Stomach (tissue), 19 donors: ENCODE measurements at places on chromosomes 11 and 22.
A peak's percentile ranks its signal among the peaks of the same experiment; 100 is the strongest.

DNA sequence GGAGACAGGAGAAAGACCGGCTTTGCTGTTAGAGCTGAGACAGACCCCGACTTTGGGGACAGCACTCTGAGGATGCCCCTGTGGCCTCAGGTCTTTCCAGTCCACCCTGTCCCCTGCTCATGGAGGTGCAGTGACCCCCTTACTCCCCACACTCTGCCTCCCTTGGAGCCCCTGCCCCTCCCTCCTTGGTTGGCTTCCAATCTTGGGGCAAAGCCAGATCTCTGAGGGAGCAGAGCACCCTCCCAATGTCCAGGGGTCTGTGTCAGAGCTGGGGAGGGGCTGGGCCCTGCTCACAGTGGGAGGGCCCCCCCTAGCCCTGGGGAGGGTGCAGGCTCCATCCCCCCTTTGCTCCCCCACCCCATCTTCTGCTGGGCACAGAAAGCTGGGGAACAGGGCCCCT, 50.0 kb downstream of the IGLL1 start:
- DNase-seq: no peak

DNA sequence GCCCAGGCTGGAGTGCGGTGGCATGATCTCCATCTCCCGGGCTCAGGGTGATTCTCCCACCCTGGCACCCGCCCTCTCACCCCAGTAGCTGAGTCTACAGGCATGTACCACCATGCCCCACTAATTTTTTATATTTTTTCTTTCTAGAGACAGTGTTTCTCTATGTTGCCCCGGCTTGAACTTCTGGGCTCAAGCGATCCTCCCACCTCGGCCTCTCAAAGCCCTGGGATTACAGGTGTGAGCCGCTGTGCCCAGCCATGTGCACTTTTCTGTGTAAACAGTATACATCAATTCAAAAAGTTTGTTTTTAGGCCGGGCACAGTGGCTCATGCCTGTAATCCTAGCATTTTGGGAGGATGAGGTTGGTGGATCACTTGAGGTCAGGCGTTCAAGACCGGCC, 14.7 kb downstream of the GRIK4 start:
- no peak for DNase-seq

DNA sequence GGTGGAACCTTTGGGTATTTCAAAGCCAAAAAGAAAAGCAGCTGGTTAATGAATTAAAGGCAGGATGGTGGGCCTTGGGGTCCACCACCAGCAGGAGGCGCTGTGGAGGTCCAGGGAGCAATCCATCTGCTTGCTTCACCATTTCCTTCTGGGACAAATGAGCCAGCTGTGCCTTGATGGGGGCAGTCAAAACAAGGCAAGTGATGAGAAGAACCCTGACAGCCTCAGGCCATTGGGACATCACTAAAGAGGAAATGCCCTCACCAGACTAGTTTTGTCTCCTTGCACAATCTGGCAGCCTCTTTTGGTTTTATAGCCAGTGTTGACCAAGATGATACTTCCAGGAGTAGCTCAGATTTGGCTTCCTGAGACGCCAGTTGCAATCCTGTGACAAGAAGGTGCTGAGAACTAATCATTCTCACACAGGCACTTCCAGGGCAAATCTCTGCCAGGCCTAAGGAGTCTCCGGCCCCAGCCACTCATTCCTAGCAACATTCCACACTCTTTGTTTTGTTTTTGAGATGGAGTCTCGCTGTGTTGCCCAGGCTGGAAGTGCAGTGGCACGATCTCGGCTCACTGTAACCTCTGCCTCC, 38.2 kb upstream of the WEE1 start:
- DNase-seq: peak; percentile 79

DNA sequence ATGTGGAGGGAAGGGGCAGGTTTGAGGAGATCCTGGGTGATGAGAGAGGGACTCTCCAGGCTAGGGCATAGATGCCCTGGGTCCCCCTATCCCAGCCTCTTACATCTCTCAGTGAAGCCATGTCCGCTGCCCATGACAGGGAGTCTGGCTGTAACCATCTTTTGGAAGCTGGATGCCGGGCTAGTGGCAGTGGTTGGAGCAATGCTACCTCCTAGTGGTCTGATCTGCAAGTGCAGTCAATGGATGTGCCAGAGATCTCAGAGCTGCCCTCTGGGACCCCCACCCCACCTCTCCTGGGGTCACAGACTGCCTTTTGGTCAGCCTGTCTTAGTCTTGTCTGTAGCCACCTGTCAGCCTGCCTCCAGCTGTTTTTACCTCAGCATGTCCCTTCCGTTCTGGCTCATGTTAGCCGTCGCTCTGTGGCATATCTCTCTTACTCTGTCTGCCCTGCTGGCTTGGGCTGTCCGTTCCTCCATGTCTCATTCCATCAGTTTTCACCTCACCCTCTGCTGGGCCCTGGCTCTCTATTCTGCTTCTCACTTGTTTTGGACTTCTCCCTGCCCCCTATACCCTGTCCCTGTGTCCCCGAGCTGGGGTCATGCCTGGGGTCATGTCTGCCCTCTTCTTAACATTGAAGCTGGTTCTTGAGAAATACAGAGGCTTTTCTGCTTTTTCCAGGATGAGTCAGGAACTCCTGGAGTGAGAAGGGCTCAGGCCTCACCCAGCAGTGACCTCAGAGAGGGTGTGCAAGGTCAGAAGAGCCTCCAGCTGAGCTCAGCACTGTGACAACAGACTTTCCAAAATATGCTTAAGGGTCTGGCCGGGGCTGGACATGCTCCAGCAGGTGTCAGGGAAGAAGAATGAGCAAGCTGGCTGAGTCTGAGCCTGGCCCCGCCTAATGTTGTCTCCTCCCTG, 52.0 kb upstream of the THY1 start:
- peak; percentile 91 for DNase-seq

- no peak for DNase-seq
Observed at GRCh38 chr11:16040151-16040550, 316.2 kb downstream of the SOX6 start.

- no peak for DNase-seq
Observed at GRCh38 chr11:57585301-57585700, 12.2 kb upstream of the SERPING1 start.

DNA sequence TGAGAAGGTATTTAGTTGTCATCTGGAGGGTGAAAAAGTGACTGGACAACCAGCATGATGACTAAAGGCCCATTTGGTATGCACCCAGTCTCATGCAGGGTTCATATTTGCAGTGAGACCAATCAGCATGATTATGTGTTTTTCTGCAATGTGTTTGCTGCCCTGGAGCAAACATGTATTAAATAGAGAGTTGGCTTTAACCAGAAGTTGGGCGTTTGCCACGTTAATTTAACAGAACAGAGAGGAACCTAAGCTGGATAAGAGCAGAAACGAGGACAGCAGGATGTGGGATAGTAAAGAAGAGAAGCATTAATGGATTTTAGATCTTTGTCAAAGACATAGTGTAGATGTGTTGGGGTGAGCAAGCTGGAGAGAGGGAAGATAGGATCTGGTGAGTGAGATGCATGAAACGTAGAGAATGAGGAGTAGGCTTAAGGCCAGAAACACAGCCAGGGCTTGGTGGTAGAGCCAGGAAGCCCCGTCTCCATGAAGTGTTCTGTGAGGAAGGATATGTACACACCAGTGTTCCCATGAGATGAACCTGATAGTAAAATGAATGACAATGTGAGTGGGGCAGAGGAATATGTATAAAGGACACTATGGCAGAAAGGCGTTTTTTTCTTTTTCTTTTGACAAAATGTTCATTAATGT, 164.0 kb upstream of the PDGFD start:
- DNase-seq: no peak

DNA sequence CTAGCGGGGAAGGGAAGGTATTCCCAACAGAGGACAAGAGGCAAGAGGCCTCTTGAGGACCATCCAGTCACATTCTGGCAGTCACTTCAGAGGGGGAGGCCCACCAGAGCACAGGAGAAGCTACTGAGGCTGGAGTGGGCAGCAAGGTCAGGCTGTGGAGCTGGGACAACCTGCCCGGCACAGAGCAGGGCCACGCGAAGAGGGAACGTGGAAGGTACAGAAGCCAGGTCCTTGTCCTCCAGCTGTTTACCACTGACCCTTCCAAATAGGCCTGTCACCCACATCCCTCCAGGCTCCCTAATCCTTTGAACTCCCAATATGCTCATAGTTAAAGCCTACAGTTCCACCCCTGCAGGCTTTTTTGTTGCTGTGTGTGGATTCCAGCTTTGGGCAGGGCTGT, 76.9 kb downstream of the IGLL1 start:
- DNase-seq: no peak

DNA sequence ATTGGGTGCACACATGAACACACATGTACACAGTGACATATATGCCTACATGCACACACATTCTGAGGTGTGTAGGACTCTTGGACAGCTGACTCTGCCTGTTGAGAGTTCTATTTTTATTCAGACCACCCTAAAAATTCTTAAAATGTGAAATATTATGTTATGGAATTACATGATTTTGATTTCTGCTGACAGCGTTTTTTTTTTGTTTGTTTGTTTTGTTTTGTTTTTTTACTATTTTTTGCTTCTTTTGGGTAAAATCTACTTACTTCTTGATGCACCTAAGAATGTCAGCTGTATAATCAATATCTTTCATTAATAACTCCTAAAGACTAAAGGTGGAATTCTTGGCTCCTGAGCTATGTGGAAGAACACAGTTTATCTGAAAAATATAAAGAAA, 64.0 kb downstream of the ANO5 start:
- no peak for DNase-seq

DNA sequence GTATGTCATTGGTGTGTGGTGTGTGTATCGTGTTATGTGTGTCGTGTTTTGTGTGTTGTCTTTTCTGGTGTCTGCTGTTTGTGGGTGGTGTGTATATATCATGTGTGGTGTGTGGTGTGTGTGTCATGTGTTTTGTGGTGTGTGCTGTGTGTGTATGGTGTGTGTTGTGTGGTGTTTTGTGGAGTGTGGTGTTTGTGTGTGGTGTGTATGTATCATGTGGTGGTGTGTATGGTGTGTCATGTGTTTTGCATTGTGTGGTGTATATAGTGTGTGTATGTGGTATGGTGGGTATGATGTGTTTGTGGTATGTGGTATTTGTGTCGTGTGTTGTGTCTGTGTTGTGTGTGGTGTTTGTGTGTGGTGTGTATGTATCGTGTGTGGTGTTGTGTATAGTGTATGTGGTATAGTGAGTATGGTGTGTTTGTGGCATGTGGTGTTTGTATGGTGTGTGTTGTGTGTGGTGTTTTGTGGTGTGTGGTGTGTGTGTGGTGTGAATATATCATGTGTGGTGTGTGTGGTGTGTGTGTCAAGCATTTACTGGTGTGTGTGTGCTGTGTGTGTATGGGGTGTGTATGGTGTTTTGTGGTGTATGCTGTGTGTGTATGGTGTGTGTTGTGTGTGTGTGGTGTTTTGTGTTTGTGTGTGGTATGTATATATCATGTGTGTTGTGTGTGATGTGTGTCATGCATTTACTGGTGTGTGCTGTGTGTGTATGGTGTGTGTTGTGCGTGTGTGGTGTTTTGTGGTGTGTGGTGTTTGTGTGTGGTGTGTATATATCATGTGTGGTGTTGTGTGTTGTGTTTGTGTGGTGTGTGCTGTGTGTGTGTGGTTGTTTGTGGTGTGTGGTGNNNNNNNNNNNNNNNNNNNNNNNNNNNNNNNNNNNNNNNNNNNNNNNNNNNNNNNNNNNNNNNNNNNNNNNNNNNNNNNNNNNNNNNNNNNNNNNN, 12.7 kb downstream of the PIM3 start:
- DNase-seq: peak; percentile 10

- DNase-seq: no peak
Observed at GRCh38 chr11:68970921-68971636, 9.7 kb downstream of the MRGPRD start.

- no peak for DNase-seq
Observed at GRCh38 chr11:38582151-38582550, 1984.1 kb upstream of the RAG2 start.

- DNase-seq: no peak
Observed at GRCh38 chr11:2447951-2448650, 3.3 kb downstream of the KCNQ1 start.

DNA sequence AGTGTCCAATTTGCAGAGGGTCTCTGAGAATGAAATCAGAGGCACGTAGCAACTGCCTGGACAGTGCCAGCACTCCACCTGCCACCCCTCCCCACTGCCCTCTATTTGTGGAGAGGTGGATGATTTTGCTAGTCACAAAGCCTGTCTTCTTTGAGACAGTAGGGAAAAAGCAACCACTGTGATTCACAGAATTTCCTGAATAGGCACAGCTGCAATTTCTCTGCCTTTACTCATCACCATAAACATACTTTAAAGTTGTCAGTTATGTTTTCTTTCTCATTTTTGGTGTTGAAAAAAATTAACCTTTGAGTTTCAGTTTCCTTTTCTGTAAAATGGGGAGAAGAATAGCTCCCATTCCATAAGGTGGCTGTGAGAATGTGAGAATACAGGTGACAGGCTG, 134.3 kb downstream of the TEAD1 start:
- DNase-seq: no peak

DNA sequence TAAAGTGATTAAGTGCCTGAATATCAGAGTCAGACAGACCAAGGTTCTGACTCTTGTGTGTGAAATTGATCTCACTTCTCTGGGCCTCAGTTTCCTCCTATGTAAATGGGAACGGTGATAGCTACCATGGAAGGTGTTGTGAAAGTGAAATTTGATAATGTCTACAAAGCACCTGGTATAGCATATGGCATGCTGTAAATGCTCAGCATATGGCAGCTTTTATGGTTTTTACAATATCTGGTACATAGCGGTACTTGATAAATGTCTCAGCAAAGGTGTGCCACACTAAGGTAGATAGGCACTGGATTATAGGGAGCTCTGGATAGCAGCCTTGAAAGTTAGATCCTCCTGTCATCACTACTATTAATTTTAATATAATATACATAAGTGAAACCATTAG, 19.9 kb downstream of the POU2AF2 start:
- DNase-seq: no peak
